ENCODE measurements at places on chromosomes 1 and 21.

DNA sequence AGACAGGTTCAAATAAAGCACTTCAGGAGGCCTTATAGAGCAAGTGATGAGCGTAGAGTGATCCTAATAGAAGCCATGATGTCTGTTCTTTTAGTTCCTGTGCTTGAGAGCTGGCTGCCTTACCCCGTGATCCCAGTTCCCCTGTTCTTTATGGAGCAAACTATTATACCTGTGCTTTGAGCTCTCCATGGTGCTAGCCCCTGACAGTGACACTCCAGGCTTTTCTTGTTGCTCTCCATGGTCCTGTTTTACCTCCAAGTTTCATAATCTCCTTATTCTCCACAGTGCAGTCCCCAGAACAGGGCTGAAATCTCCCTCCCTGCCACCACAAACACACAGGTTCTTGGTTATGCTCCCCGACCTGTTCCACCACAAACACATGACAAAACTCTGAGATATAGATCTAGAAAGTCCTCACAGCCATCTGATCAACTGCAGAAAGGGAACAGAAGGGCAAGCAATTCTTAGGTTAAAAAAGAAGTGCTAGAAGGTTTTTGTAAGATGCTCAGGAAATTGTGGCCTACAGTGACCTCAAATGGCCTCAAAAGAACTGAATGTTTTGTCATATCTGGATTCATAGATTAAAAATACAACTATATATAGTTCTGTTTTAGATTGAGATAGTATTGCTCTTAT lies 6.0 kb downstream of the CADM3 start:
- peak; percentile 58 for DNase-seq

- DNase-seq, result no peak
These were observed 14.6 kb upstream of the PLA2G2C start for GRCh38 chr1:20200966-20201365.

DNA sequence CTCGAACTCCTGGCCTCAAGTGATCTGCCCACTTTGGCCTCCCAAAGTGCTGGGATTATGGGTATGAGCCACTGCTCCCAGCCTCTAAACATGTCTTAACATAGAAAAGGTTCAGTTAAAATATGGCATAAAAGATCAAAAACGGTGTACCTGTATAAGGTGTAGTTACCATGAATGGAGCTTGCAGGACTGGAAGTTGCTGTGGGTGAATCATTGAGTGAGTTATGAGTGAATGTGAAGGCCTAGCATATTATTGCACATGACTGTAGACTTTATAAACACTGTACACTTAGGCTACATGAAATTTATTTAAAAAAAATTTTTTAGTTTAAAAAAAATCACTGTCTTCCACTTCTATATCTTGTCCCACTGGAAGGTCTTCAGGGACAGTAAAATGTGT lies 15.7 kb downstream of the ABCD3 start:
- DNase-seq, result no peak

DNA sequence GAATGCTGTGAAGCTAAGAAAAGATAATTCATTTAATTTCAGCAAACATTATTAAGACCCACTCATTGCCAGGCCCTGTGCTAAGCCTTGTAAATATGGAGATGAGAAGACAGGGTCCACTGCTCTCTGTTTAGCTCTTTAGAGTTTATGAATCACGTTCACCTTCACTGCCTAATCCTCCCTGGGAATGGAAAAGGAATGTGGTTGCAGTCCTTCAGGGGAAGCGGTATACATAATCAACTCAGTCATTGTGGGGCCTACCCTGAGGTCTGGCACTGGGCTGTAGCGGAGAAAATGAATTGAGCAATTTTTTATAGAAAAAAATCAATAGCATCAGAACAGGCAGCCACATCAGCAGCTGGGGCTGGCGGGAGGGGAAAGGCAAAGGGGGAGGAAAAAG lies 412.1 kb upstream of the NFIA start:
- DNase-seq, result no peak

DNA sequence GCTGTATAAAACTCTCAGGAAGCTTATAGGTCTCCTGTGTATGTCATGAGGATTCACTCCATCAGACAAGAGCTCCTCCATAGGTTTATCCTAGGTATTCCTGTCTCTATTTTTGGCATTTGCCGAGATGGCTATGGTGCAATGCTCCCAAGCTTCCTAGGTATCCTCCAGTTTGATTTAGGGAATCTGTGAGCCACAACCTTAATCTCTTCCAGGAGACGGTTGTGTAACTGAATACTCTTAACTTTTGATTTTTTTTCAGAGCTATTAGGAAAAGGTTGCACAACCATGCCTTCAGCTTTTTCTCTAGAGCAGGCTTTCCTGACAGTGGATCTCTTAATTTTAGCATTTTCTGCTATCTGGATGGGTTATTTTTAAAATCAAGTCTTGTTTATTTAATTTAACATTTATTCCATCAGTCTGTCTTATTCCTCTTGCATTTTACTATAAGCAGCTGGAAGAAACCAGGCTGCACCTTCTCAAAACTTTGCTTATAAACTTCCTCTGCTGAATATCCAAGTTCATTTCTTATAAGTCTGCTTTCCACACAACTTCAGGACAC lies 69.4 kb upstream of the BACE2 start:
- no peak for DNase-seq

- no peak for DNase-seq
These were observed 1.4 kb upstream of the ARF1 start for GRCh38 chr1:228081144-228081543.

DNA sequence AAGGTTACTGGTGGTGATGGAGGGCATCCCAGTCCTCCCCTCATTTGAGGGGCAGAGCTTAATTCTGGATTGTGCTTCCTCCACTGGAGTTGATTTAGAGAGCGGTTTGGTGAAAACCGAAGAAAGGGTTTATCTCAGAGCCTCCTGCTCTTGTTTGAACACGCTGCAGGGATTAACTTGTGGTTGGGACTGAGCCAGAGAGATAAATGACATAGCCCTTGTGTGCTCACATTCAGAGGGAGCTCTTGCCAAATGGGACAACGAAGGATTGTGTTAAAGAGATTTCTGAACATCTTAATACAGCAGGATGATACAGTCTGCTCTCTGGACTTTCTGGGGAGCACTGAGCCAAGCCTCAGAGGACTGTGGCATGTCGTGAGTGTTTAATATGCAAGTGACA lies 308.2 kb downstream of the DISC1 start:
- DNase-seq, result peak; percentile 77

DNA sequence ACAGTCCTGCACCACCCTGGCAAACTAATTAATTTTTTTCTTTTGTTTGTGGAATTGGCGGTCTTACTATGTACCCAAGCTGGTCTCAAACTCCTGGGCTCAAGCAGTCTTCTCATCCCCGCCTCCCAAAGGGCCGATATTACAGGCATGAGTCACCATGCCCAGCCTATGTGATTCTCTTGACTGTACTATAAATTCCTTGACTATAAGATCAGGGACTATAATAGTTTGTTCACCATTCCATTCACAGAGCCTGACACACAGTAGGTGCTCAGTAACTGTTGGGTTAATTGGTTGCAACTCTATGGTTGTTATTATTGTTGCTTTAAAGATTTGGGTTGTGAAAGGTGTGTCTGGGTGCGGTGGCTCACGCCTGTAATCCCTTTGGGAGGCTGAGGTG lies 17.2 kb downstream of the DAP3 start:
- no peak for DNase-seq

DNA sequence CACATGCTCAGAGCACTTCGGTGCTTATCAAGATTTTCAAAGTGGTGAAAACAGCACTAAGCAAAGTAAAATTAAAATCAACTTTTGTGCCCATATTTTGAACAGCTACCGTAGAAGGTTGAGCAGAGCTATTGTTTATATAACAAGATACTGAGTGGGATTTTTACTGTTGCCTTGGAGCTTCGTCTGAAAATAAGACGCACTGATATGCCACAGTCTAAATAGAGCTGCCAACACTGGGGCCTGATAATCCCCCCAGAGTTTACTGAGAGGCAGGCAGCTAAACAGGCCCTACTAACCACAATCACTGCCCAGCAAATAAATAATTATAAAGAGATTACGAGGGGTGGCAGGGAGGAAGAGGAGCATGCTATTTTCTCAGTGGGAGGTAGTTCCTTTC lies 650 bp upstream of the CCDC190 start:
- no peak for DNase-seq

- no peak for DNase-seq
These were observed 31.8 kb upstream of the BEND5 start for GRCh38 chr1:48808496-48808895.

GRCh38 chr1:20440785-20441200 lies 45.2 kb downstream of the CAMK2N1 start:
- DNase-seq, result peak; percentile 12

DNA sequence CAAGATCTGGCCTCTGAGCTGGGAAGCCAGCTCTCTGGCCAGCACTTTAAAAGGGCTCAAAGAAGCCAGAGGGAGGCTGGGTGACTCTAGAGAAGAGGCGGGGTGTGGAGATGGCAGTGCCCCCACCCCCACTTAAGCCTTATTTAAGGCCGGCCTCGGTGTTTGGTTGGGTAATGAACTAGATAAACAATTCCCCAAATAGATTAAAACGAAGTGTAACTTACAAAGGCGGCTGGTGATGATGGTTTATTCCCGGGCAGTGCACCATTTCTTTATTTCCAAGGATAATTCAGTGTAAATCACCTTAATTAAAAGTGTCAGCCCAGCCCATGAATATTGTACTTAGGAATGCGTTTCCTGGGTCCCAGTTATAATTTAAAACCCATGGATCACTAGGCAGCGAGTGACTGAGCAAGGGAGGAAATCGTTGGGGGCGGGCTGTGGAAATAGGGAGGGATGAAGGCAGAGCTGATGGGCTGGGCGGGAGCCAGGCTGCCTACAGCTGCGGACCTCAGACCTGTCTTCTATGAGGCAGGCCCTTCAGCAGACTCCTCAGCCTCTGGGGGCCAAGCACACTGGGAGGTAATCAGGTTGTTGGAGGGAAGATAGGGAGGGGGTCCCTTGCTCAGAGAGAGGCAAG lies 54.9 kb downstream of the TMEM53 start:
- no peak for DNase-seq
